Activated CD4-positive, CD25-positive, alpha-beta regulatory T cell treated with anti-CD3 and anti-CD28 coated beads, Interleukin-2, amount 50 U/mL, for 24 hours (primary cell): ENCODE measurements at places on chromosomes 2 and 18.

DNA sequence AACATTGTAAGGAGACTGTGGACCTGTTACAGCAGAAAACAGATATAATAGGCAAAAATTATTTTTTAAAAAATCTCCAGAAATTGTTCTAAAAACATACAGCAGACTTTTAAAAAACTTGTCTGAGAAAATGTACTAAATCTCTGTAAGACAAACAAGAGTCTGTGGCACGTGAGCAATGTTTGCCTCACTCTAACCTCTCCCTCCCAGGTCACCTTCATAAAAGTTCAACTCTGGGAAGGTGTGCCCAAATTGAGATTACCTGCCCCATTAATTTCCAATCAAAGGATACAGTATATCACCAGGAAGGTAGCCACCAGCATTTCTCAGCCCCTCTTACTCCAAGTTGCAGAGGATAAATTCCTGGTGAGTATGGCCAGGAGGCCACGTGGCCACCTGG is 992.7 kb downstream of the TMEM182 start:
- ATAC-seq = no peak

DNA sequence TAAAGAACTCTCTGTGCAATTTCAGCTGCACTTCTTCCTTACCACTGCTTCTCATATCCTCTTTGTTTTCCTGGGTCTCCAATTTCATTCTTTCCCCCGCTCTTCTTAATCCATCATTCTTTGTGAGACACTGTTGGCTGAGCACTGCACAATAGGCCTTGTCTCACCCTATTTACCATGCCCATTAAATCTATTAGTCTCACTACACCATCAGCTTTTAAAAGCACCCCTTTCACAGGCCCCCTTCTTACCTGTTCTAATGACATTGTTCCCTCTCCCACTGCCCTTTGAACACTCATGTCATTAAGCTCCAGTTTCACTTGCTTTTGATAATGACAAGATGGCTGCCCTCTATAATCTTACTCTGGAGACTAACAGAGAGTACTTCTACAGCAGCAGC is 404.1 kb upstream of the ACVR2A start:
- ATAC-seq = no peak

GRCh38 chr18:13261661-13262357 is 43.2 kb downstream of the LDLRAD4 start:
- no peak for ATAC-seq

GRCh38 chr18:27582760-27583412 is 397.8 kb upstream of the CHST9 start:
- no peak for ATAC-seq

- no peak for ATAC-seq
Observed at GRCh38 chr2:173451118-173451517, 96.4 kb downstream of the CDCA7 start.

GRCh38 chr18:43043626-43044025 is 71.9 kb downstream of the RIT2 start:
- ATAC-seq = no peak

DNA sequence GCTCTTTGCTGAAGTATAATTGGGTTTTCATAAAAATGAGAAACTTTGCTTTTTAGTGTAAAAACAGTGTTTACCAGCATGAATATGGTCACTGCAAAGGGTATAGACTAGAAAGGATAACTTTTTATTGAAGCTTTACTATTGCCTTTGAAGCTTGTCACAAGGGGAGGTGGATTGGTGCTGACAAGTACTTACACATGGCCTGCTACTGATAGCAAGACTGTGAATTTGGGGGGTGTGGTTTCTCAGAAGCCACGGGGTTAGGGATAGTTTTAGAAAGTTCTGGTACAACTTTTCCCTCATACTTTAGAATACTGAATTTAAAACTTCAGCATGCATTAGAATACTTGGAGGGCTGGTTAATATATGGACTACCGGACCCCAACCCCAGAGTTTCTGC is 294.1 kb downstream of the SOCS6 start:
- ATAC-seq = no peak

- ATAC-seq = no peak
Observed at GRCh38 chr2:75211266-75211770, 12.0 kb upstream of the TACR1 start.

DNA sequence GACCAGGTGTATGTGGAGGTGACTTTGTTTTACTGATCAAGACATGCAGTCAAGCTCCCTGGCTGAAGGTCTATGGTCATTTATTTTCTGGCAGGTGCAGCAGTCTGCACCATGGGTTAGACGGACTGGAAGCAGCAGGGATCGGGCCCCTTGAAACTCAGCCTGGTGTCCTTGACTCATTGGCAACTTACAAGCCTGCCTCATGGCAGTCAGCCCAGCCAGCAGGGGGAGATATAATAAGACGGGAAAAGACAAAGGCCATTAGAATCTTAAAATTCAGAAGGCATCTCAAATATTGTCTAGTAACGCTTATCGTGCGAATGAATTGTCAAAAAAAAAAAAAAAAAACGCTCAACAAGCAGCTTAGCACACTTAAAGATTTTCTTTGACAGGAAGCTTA is 308.2 kb downstream of the EN1 start:
- no peak for ATAC-seq

- no peak for ATAC-seq
Observed at GRCh38 chr2:187615364-187615763, 61.1 kb upstream of the TFPI start.

DNA sequence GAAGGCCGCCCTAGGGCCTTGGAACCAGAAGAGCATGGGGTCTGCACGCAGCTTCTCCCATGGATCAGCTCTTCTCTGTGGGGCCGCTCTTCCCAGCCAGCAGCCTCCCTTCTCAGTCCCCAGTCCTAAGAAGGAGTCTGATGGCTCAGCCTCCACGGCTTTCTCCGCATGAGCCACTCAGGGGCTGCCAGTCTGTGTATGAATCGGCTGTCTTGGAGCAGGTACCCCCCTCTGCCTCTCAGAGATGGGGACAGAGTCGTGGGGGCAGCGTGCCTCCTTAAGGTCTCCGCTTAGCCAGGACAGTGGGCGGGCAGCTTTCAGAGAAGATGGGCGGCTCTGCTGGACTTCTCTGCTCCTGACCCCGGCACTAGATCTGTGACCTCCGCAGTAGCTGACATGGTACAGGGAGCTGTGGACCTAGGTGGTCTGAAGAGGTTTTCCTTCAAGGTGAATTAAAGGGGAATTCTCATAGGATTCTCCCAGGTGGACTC is 21.6 kb downstream of the INPP5D start:
- no peak for ATAC-seq

GRCh38 chr2:47569658-47570475 is 166.9 kb downstream of the MSH2 start:
- no peak for ATAC-seq

DNA sequence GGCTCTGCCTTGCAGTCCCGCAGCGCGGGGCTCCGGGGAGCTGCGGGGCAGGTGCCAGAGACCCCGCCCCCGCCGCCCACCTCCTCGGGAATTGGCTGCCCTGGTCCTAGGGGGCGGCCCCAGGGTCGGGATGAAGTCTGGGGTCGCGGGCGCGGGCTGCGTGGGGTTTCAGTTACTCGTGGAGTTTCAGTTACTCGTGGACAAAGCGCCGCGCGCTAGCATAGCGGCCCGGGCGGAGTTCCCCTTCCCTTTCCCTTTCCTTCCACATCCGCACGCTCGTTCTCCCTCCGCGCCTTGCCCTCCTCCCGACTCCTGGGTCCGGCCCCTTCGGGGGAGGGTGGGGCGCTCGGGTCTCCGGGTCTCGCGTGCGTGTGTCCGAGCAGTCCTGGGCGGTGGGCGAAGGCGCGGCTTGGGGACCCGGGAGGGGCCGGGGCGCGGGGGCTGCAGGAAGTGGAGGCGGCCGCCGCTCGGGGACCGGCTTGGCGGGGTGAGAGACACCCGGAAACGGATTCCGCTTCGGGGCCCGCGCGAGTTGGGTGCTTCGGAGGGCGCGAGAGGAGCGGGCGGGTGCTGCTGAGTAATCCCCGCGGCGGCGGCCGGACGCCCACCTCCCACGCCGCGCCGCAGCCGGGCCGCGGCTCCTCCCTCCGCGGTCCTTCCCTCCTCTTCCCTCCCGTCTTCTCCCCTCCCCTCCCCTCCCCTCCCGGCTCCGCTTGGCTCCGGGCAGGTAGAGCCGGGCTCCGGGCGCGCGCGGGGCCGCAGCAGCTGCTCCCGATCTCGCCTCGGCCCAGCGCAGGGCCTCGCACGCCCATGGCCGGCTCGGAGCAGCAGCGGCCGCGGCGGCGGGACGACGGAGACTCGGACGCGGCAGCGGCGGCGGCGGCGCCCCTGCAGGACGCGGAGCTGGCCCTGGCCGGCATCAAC is at the start of gene TTC39C:
Gene TTC39C, plus strand, starts transcription at position 693 of the 924 bp plus-strand sequence. Its CDS starts 118 bp downstream, at position 811.
- ATAC-seq = peak; percentile 69

- ATAC-seq = no peak
Observed at GRCh38 chr18:48108136-48108535, 177.7 kb upstream of the SMAD2 start.

DNA sequence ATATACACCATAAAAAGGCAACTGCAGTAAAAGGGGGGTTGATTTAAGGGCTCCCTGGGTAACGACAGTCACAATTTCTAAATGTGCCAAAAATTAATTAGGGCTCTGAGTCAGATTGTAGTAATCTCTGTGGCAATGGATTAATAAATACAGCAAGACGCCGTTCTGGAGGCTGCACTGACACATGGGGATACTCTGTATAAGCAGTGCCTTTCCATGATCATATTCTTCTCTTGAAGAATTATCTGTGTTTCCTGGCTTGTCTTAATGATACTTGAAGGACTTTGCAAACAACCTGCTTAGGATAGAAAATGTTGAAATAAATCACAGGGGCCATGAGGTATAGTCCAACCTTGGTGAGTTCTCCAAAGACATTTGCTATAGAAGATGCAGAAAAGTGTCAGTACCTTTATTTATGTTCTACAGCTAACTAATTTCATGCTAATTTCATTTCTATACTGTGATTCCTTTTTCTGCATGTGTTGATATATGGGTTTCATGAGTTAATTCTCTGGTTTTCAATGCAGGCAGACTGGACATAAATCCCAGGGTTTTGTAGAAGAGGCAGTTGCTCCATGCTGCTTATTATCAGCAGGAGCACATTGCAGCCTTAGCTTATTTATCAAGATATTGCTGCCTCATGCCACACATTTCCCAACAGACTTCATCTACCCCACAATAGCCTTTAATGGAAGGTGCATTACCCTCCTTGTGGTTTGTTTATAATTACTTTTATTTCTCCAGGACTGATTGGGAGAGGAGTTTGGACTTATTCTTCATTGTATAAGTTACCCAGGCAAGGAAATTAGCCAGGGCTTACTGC is 54.8 kb downstream of the HNMT start:
- ATAC-seq = no peak

- peak; percentile 60 for ATAC-seq
Observed at GRCh38 chr2:241540771-241541561, 17.6 kb upstream of the BOK start.

- no peak for ATAC-seq
Observed at GRCh38 chr2:55460562-55460961, 40.9 kb upstream of the CCDC88A start.

DNA sequence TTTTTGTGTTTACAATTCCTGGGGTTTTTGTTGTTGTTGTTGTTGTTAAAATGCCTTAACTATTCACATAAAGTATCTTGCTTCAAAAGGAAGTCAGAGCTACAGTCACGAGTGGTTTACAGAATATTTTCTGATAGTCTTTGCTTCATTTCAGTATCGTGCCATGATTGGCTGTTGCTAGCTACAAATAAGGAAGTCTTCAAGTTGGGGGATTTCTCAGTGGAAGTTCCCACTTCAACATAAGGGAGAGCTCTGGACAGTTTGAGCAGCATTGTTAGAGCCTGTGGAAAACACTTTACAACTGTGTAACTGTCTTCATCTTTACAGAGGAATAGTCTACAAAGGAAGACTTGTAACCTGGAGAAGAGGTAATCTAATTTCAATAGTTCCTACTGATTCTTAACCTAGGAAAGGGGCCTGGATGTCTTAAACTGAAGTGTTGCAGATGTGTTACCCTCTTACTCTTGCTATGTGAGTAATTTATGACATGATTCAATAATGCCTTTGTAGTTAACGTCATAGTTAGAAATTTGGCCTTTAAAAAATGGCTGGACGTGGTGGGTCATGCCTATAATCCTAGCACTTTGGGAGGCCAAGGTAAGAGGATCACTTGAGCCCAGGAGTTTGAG is 23.4 kb upstream of the TANK start:
- peak; percentile 81 for ATAC-seq

GRCh38 chr18:463403-463802 is 37.1 kb downstream of the COLEC12 start:
- no peak for ATAC-seq

DNA sequence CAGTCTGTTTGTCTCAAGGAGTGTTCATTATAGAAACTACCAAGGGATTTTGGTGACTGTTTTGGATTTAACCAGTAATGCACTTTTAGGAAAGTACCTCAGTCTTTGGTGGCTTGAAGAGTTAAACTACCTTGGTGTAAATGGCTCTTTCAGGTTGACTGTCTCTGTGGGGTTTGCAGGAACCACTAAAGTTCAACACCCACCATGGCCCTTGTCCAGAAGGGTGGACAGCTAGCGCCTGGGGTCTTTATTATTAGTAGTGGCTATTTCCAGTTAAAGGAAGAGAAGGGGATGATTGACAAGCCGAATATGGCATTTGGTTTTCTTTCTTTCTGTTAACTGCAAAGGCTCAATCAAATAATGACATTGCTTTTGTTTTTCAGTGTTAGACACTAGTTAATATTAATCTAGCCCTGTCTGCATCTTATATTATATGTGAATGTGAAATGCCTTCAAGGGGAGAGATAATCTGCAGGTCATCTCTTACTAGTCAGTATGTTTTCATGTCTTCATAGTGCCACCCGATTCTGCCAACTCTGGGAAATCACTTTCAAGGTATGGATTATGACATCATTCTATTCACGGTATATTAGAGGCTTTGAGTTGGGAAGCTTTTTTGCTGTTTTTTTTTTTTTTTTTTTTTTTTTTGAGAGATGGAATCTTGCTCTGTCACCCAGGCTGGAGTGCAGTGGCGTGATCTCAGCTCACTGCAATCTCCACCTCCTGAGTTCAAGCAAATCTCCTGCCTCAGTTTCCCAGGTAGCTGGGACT is 56.4 kb downstream of the MAP4K4 start:
- ATAC-seq = no peak

DNA sequence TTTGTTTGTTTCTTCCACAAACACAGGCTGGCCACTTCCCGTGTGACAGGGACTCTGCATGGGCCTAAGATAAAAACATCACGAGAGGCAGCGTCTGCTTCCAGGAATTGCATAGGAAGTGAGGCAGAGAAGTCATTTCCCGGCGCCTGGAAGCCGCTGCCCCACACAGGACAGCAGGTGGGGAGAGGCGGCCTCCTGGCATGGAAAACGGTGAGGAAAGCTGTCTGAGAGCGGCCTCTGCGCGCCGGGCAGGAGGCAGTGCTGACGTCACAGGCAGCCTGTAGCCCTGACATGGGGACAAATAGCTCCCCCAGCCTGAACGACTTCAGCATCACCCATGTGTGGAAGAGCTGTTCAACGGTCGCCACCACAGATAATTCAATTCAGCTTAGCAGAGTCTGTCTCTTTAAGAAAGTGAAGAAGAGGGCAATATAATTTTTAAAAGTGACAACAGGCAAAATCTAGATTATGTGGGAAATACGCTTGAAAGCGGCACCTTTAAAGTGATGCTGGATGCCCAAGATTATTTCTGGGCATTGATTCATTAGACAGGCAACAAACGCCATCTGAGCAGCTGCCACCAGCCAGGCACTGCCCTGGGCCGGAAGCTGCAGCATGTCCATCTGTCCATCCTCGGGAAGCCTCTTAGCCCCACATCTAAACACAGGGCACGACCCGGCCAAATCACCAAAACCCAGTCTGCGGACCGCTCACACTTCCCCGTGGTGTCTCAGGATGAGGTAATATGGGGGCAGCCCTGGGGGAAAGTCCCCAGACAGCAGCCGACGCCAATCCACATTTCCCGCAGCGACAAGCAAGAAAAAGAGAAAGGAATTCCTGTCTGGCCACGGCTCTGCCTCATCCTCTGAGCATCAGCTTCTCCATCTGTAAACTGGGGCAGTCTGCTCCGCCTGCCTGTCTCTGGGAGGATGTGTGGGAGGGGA is 138.9 kb downstream of the PXDN start:
- ATAC-seq = no peak

- ATAC-seq = no peak
Observed at GRCh38 chr2:37367310-37367709, 22.9 kb downstream of the QPCT start.
